Non-pigmented ciliary epithelial cell (primary cell): ENCODE measurements at places on chromosomes 11 and 22.

- DNase-seq = peak; percentile 10
Observed at GRCh38 chr11:91804042-91804441, 420.6 kb upstream of the FAT3 start.

DNA sequence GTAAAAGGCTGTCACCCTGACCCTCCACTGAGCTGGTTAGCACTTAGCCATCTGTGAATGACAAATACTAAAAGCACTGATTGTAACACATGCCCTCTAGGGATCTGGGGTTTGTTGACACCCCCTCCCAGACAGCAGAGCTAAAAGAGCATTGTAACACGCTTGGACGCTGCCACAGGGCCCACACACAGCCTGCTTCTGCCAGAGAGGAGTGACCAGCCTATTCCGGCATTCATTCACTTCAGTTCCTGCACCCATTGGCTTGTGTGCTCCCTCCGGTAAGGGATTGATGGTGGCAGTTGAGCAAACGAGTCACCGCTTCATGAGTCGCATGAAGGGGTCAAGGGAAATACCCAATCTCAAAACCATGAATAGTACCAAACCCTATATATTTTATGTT is 15.8 kb downstream of the OR10D3 start:
- no peak for DNase-seq

- DNase-seq = no peak
Observed at GRCh38 chr11:16299884-16300782, 56.2 kb downstream of the SOX6 start.

GRCh38 chr11:10898003-10898762 is 40.3 kb upstream of the ZBED5 start:
- no peak for DNase-seq

GRCh38 chr22:43446916-43447315 is 35.1 kb downstream of the MPPED1 start:
- DNase-seq = no peak
